ENCODE measurements at places on chromosomes 4 and X. TPM values are rescaled to one million over a fixed set of nuclear protein-coding genes. Genes with fewer than 3 reads are reported as not detected.

- DNase-seq = no peak
- H3K4me1 ChIP-seq = 0 out of 2 replicates have a peak, but pooled peaks cover 2% of the 10 kb centered on the region
- H3K4me3 ChIP-seq = no peak overlapping the region
- no peak overlapping the region for H3K27ac ChIP-seq
Measured at GRCh38 chrX:37782359-37782758, 2.5 kb downstream of the CYBB start.

DNA sequence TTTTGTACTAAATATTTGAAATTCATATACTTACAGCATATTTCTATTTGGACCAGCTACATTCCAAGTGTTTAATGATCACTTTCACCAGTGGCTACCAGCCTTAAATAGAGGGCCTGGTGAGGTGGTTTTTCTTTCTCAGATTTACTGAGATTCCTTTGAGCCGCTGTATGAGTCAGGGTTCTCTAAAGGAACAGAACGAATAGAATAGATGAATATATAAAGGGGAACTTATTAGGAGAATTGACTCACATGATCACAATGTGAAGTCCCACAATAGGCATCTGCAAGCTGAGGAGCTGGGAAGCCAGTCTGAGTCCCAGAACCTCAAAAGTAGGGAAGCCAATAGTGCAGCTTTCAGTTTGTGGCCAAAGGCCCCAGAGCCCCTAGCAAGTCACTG, 146.2 kb upstream of the TLL1 start:
- no peak overlapping the region for H3K27ac ChIP-seq
- no peaks in the 10 kb centered on the region for H3K36me3 ChIP-seq
- no peak overlapping the region for H3K4me3 ChIP-seq
- H3K4me1 ChIP-seq = peaks cover 30% of the 10 kb centered on the region

DNA sequence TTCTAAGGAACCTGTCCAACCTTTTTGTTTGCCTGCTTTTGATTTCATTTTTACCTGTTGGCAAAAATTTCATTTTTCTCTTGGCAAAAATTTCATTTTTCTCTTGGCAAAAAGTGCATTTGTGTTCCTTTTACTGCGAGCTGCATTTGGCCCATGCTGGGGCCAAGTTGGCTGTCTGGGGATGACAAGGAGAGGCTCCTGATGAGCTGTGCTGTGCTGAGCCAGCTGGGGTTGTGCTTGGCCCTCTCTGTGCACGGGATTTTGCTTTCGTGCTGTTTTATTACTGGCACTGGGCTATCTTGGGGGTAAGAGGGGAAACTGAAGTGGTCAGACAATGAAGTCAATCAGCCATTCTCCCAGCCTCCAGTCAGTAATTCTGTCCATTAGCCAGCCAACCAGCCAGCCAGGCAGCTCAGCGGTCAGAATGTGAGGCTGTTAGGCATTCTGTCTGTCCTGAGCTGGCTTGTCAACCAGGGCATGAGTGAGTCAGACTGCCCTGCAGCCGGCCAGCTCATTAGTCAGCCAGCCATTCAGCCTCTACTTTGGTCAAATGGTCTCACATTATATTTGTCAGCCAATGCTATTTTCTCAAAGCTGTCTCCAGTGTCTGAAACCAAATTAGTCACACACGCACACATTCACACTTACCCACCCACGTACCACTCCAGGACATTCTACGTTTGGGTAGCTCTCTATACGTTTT, 56.9 kb upstream of the PRPS1 start:
- no peak overlapping the region for H3K27ac ChIP-seq
- no peak overlapping the region for H3K4me3 ChIP-seq
- no peaks in the 10 kb centered on the region for H3K27me3 ChIP-seq
- no peak for DNase-seq

GRCh38 chr4:89284828-89285227, 22.8 kb downstream of the GPRIN3 start:
- no peak overlapping the region for H3K27ac ChIP-seq
- no peaks in the 10 kb centered on the region for H3K36me3 ChIP-seq
- H3K4me3 ChIP-seq = no peak overlapping the region
- DNase-seq = no peak
- H3K27me3 ChIP-seq = no peaks in the 10 kb centered on the region
- H3K4me1 ChIP-seq = peaks cover 27% of the 10 kb centered on the region

- peaks cover 5% of the 10 kb centered on the region for H3K4me1 ChIP-seq
- DNase-seq = peak; percentile 8
- no peaks in the 10 kb centered on the region for H3K36me3 ChIP-seq
- H3K4me3 ChIP-seq = peak overlapping the region; percentile 87
Measured at GRCh38 chrX:23742174-23742696, 841 bp downstream of the ACOT9 start.

The NHSL2 gene
- 8.1 TPM for total RNA-seq

DNA sequence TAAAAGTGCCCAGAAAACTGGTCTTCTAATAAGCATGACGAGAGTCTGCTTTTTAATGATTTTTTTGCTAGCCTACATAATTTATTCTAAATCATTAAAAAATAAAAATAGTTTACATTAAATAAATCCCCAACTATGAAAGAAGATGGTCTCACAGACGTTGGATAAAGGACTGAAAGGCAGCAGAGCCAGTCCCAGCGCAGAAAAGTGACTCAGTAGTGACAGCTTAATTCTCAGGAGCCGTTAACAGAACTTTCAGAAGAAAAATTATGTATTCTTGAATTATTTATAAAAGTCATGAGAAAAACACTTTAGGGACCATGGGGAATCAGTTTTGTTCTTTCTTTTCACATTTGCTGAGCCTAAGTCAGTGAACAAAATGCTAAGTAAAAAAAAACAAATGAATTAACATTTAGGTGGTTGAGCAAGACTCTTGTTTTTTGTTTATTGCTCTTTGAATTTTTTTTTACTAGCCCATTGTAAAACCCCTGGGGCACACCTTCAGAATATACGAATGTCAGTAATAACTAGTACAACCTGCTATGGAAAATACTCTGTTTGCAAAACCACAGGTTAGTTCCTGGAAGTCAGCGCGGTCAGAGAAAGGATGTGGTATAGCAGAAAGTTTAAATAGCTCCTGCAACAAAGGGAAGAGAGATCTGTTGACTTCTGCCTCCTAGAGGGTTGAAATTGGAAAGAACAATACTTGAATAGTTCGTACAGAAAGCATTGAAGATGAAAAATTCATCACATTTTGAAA, 50.4 kb upstream of the CCDC160 start:
- no peak overlapping the region for H3K27ac ChIP-seq
- peaks cover 15% of the 10 kb centered on the region for H3K27me3 ChIP-seq
- H3K36me3 ChIP-seq = no peaks in the 10 kb centered on the region
- peaks cover 38% of the 10 kb centered on the region for H3K4me1 ChIP-seq
- no peak for DNase-seq

The MEPE gene
- total RNA-seq = not detected

DNA sequence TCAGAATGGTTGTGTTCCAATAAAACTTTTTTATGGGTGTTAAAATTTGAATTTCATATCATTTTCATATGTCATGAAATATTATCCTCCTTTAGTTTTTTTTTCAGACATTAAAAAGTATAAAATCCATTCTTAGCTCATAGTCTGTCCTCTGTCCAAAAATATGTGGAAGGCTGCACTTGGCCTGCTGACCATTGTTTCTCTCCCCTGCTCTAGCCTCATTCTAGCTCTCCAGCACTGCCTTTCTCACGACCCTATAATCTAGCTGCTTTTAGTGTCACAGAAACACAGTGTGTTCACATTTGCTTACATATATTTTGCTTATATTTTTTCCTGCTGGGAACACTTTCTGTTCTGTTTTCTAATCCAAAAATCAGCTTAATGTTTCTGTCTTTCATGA, 165.0 kb upstream of the ANK2 start:
- no peak overlapping the region for H3K27ac ChIP-seq
- no peaks in the 10 kb centered on the region for H3K27me3 ChIP-seq
- no peak overlapping the region for H3K4me3 ChIP-seq
- H3K4me1 ChIP-seq = peaks cover 38% of the 10 kb centered on the region
- H3K36me3 ChIP-seq = no peaks in the 10 kb centered on the region
- DNase-seq = no peak

The EPHA5 gene
- total RNA-seq = 0.09 TPM

- H3K36me3 ChIP-seq = no peaks in the 10 kb centered on the region
- no peaks in the 10 kb centered on the region for H3K27me3 ChIP-seq
- peaks cover 31% of the 10 kb centered on the region for H3K4me1 ChIP-seq
- peak; percentile 7 for DNase-seq
- H3K4me3 ChIP-seq = no peak overlapping the region
- H3K27ac ChIP-seq = peak overlapping the region; percentile 81
Measured at GRCh38 chr4:6916587-6917460, 7.2 kb downstream of the TBC1D14 start.

GRCh38 chr4:128155231-128155855, 94.2 kb downstream of the LARP1B start:
- DNase-seq = no peak
- no peaks in the 10 kb centered on the region for H3K27me3 ChIP-seq
- peaks cover 22% of the 10 kb centered on the region for H3K36me3 ChIP-seq
- H3K4me1 ChIP-seq = 0 out of 2 replicates have a peak, but pooled peaks cover 2% of the 10 kb centered on the region

The NKX3-2 gene
- not detected for total RNA-seq

DNA sequence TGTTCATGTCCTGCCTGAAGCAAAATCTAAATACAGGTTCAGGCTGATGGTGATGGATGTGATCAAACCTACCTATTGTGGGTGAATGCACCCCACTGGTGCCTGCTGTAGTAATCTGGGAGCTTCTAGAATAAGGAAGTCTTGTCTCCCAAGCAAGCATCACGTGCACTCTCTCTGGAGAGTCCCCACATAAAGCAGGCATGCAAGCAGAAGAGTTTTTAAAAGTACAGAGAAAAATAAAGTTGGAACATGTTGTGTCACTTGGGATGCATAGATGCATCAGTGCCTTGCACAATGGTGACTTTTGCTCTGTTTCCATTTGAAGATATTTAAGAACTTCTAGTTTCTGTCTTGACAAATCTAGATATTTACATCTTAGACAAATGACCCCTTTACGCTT, 54.9 kb downstream of the MAD2L1 start:
- no peak for DNase-seq
- no peak overlapping the region for H3K27ac ChIP-seq
- peaks cover 2% of the 10 kb centered on the region for H3K4me1 ChIP-seq
- H3K4me3 ChIP-seq = no peak overlapping the region

The PHOX2B gene
- not detected for total RNA-seq

DNA sequence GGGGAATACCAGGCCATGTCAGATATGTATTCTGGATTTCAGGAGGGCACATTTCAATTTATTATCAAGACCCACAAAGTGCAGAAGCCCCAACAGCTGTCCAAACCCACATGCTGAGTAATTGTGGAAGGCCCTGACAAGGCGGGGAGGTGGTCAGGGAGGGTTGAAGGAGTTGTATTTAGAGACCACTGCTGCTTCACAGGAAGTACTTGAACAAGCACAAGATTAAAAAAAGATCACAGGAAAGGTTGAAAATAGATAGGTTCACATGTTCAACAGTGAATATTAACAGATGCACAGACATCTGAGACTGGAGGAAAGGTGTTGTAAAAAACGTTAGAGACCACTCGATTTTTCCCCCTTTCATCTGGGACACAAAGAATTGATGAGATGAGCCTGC, 17.9 kb downstream of the ATP8A1 start:
- no peak overlapping the region for H3K27ac ChIP-seq
- peaks cover 15% of the 10 kb centered on the region for H3K4me1 ChIP-seq
- no peak for DNase-seq
- H3K27me3 ChIP-seq = no peaks in the 10 kb centered on the region
- no peak overlapping the region for H3K4me3 ChIP-seq
- no peaks in the 10 kb centered on the region for H3K36me3 ChIP-seq

GRCh38 chr4:185914583-185915199, 102.7 kb upstream of the SORBS2 start:
- H3K27me3 ChIP-seq = no peaks in the 10 kb centered on the region
- H3K4me1 ChIP-seq = peaks cover 55% of the 10 kb centered on the region
- no peak overlapping the region for H3K4me3 ChIP-seq
- DNase-seq = no peak
- H3K27ac ChIP-seq = no peak overlapping the region

DNA sequence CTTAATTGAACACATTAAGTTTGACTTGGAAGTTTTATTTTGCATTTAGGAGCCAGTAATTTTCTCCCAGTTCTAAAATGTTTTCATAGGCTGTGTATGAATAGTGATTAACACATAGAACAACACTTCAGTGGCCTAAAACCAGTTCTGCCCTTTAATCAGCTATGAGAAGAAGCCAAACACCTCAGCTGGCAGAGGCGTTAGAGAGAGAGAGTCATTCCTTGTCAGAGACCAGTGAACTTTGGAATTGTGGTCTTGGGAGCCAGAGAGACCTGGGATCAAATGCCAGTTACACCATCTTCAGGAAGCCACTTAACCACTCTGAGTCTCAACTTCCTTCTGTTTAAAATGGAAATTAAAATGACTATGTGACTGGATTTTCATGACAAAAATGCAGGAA, 39.3 kb upstream of the PRPS2 start:
- H3K4me1 ChIP-seq = peaks cover 5% of the 10 kb centered on the region
- H3K4me3 ChIP-seq = no peak overlapping the region
- H3K27me3 ChIP-seq = no peaks in the 10 kb centered on the region
- H3K27ac ChIP-seq = no peak overlapping the region
- no peaks in the 10 kb centered on the region for H3K36me3 ChIP-seq
- DNase-seq = no peak

GRCh38 chr4:70191647-70192046, 3.9 kb upstream of the ODAM start:
- no peak for DNase-seq
- no peak overlapping the region for H3K4me3 ChIP-seq
- H3K4me1 ChIP-seq = peaks cover 9% of the 10 kb centered on the region
- H3K27ac ChIP-seq = no peak overlapping the region

The XPNPEP2 gene
- 0.07 TPM for total RNA-seq

DNA sequence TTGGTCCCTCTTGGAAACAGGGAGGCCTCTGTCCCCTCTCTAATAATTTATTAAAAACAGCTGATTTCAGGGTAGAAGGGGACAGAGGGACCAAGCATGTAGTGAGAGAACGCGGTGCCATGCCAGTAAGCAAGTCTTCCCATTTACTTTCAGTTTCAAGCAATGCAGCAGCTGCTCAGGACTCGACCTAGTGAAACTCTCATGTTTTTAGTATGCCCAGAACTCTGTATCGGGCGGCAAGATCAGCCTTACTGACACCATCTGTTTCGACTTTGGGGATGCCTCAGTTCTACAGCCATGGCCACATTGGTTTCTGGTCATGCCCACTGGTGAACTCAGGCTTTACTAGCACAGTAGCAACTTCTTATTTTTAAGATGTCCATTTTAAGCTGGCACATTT, 40.6 kb downstream of the ZNF81 start:
- H3K27ac ChIP-seq = no peak overlapping the region
- no peak overlapping the region for H3K4me3 ChIP-seq
- H3K4me1 ChIP-seq = peaks cover 6% of the 10 kb centered on the region
- no peak for DNase-seq
- peaks cover 3% of the 10 kb centered on the region for H3K27me3 ChIP-seq

The CPLX1 gene
- 2.0 TPM for total RNA-seq

GRCh38 chr4:61511716-61512488, 311.8 kb downstream of the ADGRL3 start:
- no peaks in the 10 kb centered on the region for H3K27me3 ChIP-seq
- H3K36me3 ChIP-seq = peaks cover 3% of the 10 kb centered on the region
- no peak overlapping the region for H3K27ac ChIP-seq
- H3K4me3 ChIP-seq = no peak overlapping the region
- H3K4me1 ChIP-seq = peaks cover 21% of the 10 kb centered on the region

DNA sequence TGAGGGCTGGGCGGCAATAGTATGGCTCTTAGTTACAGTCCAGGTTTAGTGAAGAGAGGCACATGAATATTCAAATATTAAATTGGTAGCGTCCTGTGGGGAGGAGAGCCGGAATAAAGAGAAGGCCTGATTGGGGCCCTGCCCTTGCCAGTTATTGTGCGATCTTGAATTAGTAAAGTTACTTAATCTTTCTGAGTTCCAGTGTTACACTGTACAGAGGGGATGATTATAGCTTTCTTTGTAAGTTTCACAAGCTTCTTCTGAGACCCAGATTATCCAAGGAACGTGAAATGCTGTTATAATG, 1.2 kb downstream of the METAP1 start:
- 0 out of 2 replicates have a peak, but pooled peaks cover 2% of the 10 kb centered on the region for H3K36me3 ChIP-seq
- H3K27ac ChIP-seq = peak overlapping the region; percentile 52
- no peak for DNase-seq
- H3K4me1 ChIP-seq = peaks cover 47% of the 10 kb centered on the region

All from WTC11 (cell line).